ENCODE measurements at places on chromosomes 5 and 9.

DNA sequence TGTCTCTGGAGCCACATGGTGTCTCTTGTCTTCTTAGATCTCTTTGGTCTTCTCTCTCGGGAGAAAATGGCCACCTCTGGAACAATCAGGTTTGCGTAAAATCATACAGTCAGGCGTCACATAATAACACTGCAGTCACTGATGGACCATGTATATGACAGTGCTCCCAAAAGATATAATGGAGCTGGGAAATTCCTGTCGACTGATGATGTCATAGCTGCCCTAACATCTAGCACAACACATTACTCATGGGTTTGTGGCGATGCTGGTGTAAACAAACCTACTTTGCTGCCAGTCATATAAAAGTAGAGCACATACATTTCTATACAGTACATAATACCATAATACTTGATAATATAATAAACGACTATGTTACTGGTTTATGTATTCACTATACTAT lies 30.1 kb upstream of the RAI14 start:
- DNase-seq = no peak

GRCh38 chr9:81741103-81741502 lies 51.8 kb upstream of the TLE1 start:
- DNase-seq = no peak

- no peak for DNase-seq
These were observed 117.5 kb downstream of the IRX2 start for GRCh38 chr5:2633992-2634391.

DNA sequence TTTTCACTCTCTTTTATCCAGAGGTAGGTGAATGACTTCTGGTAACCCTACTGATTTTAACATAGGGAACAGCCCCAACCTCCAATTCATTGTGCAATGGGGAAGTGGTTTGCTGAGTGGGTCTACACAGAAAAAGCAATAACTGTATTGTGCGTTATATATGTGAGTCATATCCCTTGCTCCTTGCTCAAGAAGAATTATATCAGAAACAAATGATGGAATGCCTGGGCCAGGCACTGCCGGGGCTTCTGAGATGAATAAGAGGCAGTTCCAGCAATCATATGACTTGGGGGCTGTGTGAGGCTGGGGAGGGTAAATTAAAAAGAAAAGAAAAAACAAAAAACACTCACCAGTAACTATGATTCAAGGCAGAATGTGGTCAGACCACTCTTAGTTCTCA lies 79.2 kb upstream of the ABCA1 start:
- peak; percentile 64 for DNase-seq

- DNase-seq = no peak
These were observed 40.8 kb downstream of the ADAMTS2 start for GRCh38 chr5:179304466-179304865.

DNA sequence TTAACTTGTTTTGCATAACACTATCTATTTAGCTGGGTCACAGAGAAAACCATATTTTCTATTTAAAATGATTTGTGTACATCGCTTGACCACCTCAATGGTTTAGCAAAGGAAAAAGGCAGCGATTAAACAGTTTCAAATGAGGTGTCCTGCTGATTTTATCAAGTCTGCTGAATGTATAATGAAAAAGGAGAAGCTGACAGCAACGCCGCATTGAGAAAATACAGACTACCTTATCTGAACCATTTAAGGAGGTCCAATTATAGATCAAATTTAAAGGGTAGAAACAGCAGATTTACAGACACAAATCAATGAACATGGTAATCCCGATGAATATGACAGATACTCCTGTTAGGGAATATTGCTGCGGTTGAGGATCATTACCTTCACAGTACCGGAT lies 29.6 kb downstream of the PSMB7 start:
- no peak for DNase-seq

- no peak for DNase-seq
These were observed 3.5 kb upstream of the PRDM12 start for GRCh38 chr9:130660683-130661450.

GRCh38 chr9:89678396-89679015 lies 73.7 kb downstream of the GADD45G start:
- DNase-seq = no peak

DNA sequence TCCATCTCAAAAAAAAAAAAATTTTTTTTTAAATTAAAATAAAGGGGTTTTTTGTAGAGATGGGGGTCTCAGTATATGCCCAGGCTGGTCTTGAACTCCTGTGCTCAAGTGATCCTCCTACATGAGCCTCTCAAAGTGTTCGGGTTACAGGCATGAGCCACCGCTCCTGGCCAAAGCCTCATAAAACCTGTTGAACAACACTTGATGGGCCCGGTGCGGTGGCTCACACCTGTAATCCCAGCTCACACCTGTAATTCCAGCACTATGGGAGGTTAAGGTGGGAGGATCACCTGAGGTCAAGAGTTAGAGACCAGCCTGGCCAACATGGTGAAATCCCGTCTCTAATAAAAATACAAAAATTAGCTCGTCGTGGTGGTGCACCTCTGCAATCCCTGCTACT lies 7.7 kb upstream of the NPM1 start:
- DNase-seq = no peak

GRCh38 chr9:3863111-3863528 lies 337.3 kb upstream of the RFX3 start:
- no peak for DNase-seq
